ENCODE measurements at places on chromosomes 16 and 17. TPM values are rescaled to one million over a fixed set of nuclear protein-coding genes. Genes with fewer than 3 reads are reported as not detected.

The NECAB2 gene
- not detected for total RNA-seq

The MSI2 gene
- total RNA-seq, result 15.8 TPM

The ARL6IP1 gene
- total RNA-seq, result 193 TPM

The C16orf92 gene
- total RNA-seq, result not detected

The RTN4RL1 gene
- total RNA-seq, result 0.47 TPM

The OR3A3 gene
- total RNA-seq, result not detected

The ZFPM1 gene
- 1.9 TPM for total RNA-seq

The STXBP4 gene
- 5.4 TPM for total RNA-seq

The CPHXL2 gene
- total RNA-seq, result not detected

The TP53I13 gene
- 25.4 TPM for total RNA-seq

The KRTAP4-1 gene
- total RNA-seq, result not detected

The TBC1D3G gene
- total RNA-seq, result not detected

The CNGB1 gene
- not detected for total RNA-seq

The MNT gene
- total RNA-seq, result 11.8 TPM

The GCGR gene
- total RNA-seq, result not detected

The EXOC3L1 gene
- 0.34 TPM for total RNA-seq

The SYT17 gene
- 0.47 TPM for total RNA-seq

The CUEDC1 gene
- total RNA-seq, result 10.2 TPM

The RHBDF1 gene
- 46.5 TPM for total RNA-seq

The TBC1D3K gene
- not detected for total RNA-seq

The CTNS gene
- total RNA-seq, result 15.5 TPM

The CCT6B gene
- 1.5 TPM for total RNA-seq

The NEUROD2 gene
- under 0.01 TPM for total RNA-seq

The KLHL10 gene
- 0.16 TPM for total RNA-seq

The SENP3 gene
- 54.5 TPM for total RNA-seq

The TBC1D26 gene
- total RNA-seq, result under 0.01 TPM

The ZNF764 gene
- total RNA-seq, result 2.0 TPM

All from bronchial smooth muscle cell (primary cell).